ENCODE measurements at places on chromosomes 5 and 9.

DNA sequence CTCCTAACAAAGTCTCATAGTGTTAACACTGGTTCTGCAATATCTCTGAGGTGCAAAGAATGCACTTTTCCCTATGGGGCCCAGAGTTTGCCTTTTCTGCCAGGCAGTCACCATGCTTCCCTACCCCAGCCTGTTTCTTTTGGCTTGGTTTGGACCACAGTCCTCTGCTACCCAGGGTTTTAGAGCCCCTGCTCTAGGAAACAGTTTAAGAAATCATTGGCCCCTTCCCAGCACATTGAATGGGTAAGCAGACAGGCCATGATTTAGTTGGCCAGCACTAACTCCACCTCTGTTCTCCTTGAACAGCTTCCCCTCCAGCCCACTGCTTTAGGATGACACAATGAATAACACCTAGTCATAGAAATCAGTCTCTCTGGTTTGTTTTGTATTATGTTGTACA is 73.2 kb downstream of the UBAP1 start:
- no peak for DNase-seq

DNA sequence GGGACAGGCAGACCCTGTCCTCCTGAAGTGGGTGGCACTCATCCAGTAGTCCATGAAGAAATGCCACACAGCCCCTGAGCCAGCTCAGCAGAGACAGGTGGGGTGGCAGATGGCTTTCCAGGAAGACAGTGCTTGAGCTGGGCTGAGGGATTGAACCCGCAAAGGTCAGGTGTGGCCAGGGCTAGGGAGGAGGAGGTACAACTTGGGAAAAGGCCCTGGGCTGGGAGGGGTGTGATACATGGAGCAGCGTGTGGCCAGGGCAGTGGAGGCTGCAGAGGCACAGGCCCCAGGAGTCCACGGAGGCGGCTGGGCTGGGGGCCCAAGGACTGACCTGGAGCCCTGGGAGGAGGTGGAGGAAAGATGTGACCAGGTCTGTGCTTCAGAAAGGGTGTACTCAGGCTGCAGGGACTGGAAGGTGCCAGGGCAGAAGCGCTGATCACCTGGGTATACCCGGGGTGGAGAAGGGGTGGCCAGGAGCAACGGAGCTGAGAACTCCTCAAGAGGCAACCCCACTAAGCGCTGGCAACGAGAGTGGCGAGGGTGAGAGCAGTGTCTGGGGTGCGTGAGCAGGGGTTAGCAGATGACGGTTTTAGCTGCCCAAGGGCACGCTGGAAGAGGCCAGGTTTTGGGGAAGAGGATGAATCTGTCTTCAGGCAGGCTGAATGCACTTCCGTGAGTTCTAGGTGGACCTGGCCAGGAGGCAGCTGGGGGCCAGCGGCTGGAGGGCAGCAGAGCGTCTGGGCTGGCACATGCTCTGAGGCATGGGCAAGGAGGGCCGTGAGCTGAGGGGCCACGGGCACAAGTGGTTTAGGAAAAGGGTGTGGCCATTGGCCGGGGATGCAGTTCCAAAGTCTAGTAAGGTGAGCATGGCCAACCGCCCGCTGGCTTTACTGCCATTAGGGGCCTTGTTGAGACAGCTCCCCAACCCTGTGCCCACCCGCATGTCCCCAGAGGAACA is 3.9 kb upstream of the RABL6 start:
- no peak for DNase-seq

DNA sequence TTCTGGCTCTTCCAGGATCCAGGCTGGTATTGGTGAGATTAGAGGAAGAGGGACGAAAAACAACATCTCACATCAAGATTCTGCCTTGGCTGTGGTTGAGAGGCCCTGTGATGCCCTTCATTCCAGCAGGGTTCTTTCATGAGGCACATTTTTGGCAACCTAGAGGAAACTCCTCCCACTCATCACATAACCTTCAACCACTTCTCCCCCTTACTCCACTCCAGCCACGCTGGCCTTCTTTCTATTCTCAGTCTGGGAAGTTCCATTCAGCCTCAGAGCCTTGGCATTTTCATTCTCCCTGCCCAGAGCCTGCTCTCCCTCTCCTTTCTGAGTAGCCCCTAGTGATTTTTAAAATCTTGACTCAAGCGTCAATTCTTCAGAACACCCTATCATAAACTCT is 337.5 kb downstream of the ZSWIM6 start:
- no peak for DNase-seq

GRCh38 chr9:118959366-118959765 is 409.9 kb downstream of the BRINP1 start:
- DNase-seq = no peak

GRCh38 chr5:158381614-158382160 is 522.7 kb upstream of the CLINT1 start:
- DNase-seq = no peak

GRCh38 chr5:158013939-158014338 is 155.0 kb upstream of the CLINT1 start:
- no peak for DNase-seq

DNA sequence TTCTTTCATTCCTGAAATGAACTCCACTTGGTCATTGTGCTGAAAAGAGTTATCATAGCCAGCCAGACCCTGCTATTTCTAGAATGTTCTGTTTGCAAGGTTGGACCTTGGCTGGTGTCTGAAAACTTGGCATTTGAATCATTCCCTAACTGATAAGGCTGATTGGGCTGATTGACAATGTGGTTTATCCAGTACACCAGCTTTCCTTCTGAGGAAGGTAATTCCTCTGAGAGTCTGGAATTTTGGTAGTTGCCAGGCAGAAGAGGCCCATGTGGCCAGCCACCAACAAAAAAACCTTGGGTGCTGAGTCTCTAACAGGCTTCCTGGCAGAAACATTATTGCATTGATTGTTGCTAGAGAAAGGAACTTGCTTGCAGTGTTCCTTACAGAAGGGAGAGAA is 15.3 kb downstream of the SEC61B start:
- DNase-seq = no peak

GRCh38 chr5:13501176-13501575 is 443.3 kb downstream of the DNAH5 start:
- no peak for DNase-seq

DNA sequence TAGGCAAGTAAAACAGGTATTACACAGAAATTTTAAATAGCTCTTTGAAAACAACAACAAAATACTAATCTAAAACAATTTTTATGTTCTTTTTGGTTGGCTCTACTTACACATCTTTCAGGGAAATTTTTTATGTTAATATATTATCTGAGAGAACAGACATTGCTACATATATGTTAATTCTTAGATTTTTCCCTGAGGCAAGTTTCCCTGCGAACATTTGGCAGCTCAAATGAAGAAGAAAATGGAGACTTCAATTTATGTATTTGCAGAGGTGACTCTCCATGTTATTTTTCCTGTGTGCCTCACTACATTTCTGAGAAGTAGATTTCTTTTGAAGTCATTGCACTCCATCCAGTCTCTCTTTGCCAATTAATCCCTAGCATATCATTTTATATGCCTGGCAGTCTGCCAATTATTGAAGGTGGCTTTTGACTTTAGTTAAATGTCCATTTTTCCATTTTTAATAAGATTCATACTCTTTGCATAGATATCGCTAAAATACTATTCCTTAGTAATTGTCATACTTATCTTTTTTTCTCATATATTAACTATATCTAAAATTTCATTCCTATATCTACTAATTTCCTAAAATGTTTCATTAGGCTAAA is 908.2 kb upstream of the CDH10 start:
- no peak for DNase-seq

- no peak for DNase-seq
These were observed 27.0 kb downstream of the UTP15 start for GRCh38 chr5:73592551-73592950.

GRCh38 chr9:104276709-104277245 is 182.7 kb downstream of the SMC2 start:
- DNase-seq = no peak

DNA sequence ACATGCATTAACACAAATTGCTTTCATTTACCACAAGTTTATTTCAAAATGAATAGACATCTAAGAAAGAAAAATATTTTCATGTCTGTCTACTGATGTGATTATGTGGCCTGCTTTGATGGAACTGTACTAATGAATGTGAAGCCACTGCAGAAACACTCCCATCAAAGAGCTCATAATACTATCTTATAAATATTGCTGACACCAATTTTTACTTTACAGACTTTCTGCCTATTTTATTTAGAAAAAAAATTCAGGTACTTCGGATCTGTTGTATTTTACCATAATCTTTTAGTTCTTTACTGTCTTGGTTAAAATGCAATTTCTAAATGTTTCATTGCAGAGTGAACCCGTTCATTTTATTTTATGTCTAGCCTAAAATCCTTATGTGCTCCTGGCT is 281.9 kb downstream of the ICE1 start:
- no peak for DNase-seq

DNA sequence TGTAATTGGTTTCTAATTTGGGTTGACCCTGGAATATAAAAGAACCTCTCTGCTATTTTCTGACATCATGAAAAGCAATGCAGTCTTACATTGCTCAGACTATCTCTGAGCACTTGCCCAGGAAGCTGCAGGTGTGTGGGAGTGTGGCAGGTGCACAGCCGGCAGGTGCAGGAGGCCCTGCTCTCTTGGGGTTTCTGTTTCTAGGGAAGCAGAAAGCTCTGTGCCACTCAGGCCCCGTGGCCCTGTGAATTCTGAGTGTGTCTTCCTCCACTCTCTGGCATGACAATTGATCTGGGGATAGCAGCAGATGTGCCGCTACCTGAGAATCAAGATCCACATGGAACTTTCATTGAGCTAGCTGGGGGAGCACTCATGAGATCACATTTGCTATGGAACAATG is 45.7 kb upstream of the IRX2 start:
- DNase-seq = no peak

DNA sequence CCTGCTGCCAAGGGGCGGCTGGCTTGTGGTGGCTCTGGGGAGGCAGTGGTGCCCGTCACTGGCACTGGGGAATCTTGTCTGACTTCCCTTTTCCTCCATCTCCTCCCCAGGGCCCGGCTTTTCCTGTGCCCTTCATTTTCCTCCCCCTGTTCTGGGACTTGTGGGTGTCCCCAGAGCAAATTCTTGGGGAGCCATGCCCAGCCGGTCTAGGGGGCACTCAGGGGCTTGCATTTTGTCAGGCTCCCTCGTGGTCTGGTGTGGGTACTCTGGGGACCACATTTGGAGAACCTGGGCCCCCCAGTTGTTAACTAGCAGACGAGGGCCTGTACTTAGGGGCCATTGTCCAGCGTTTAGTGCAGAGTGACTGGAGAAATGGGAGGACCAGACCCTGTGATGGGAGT is 105.2 kb upstream of the IER5L start:
- no peak for DNase-seq

- DNase-seq = no peak
These were observed 4.6 kb downstream of the C5orf63 start for GRCh38 chr5:127068493-127069214.

GRCh38 chr9:105069285-105069684 is 141.3 kb upstream of the ABCA1 start:
- no peak for DNase-seq

GRCh38 chr9:122265149-122265915 is 650 bp downstream of the MRRF start:
- no peak for DNase-seq

- DNase-seq = no peak
These were observed 6.3 kb upstream of the IFNA8 start for GRCh38 chr9:21402386-21403251.

DNA sequence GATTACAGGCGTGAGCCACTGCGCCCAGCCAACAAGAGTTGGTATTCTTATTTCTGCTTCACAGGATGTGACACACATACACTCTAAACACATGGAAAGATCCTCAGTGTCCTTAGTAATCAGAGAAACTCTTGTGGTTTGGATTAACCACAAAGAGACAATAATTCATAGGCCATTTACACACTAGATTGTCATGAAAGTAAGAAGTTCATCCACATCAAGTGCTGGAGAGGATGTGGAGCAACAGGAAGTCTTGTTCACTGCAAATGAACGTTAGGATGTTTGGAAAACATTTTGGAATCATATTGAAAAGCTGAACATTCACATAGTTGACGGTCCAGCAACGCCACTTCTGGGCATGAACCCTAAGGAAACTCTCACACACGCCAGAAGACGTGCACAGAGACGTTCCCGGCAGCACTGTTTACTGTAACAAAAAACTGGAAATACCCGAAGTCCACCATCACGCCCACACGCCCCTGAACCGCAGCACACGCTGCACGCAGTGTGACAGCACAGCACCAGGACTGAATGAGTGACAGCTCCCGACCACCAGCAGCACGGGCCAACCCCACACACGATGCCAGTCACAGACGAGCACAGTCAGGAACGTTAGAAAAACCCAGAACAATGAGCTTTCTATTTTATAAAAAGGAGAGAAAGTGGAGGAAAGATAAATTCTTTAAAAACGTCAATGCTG is 87.6 kb downstream of the COL23A1 start:
- no peak for DNase-seq

GRCh38 chr9:79858508-79858907 is 286.7 kb downstream of the TLE4 start:
- DNase-seq = no peak

GRCh38 chr9:77440057-77440456 is 208.1 kb downstream of the GNA14 start:
- DNase-seq = no peak

DNA sequence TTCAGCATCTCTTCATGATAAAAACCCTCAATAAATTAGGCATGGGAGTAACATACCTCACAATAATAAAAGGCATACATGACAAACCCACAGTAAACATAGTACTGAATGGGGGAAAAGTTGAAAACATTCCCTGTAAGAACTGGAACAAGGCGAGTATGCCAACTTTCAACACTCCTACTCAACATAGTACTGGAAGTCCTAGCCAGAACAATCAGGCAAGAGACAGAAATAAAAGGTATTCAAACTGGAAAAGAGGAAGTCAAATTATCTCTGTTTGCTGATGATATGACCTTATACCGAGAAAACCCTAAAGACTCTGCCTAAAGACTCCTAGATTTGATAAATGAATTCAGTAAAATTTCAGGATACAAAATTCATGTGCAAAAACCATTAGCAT is 167.6 kb downstream of the TMEM38B start:
- no peak for DNase-seq

DNA sequence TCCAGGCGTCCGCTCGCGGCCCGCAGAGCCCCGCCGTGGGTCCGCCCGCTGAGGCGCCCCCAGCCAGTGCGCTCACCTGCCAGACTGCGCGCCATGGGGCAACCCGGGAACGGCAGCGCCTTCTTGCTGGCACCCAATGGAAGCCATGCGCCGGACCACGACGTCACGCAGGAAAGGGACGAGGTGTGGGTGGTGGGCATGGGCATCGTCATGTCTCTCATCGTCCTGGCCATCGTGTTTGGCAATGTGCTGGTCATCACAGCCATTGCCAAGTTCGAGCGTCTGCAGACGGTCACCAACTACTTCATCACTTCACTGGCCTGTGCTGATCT is 294 bp downstream of the ADRB2 start:
- no peak for DNase-seq

DNA sequence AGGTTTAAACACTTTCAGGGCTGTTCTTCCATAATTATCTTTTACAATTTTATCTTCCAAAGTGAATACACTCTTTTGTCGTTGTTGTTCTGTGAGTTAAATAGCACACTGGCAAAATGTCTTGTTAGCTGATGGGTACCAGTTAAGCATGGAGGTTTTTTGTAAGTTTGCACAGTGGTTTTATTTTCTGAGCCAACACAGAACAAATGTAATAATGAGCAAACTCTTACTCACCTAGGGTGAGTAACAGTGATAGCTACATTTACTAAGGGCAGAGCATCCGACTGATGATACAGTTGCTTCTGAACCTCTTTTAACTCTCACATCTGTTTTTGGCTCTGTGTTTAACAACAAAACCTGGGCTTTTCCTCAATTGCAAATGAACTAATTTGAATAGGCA is 103.2 kb downstream of the CTNND2 start:
- no peak for DNase-seq

GRCh38 chr9:99134893-99135341 is 30.0 kb downstream of the TGFBR1 start:
- DNase-seq = no peak

- no peak for DNase-seq
These were observed 86.8 kb upstream of the OSMR start for GRCh38 chr5:38758774-38759600.

Measured in hematopoietic multipotent progenitor cell treated with erythropoietin and hydrocortisone succinate and interleukin-3 and kit ligand, for 17 days (in vitro differentiated cells).